ENCODE measurements at places on chromosomes 3 and 15. TPM values are rescaled to one million over a fixed set of nuclear protein-coding genes. Genes with fewer than 3 reads are reported as not detected.

GALNT15 gene
- 0.09 TPM for total RNA-seq

UNC13C gene
- total RNA-seq: 0.03 TPM

SLC27A2 gene
- 2.1 TPM for total RNA-seq

CHL1 gene
- total RNA-seq: 0.49 TPM

GNB4 gene
- total RNA-seq: 74.6 TPM

GP9 gene
- total RNA-seq: not detected

ARHGEF26 gene
- total RNA-seq: 13.4 TPM

SLC12A1 gene
- not detected for total RNA-seq

UBA7 gene
- 4.3 TPM for total RNA-seq

FANCD2OS gene
- total RNA-seq: not detected

VPS13C gene
- 31.9 TPM for total RNA-seq

PLSCR2 gene
- total RNA-seq: not detected

CLDN18 gene
- not detected for total RNA-seq

ROBO1 gene
- 169 TPM for total RNA-seq

ROPN1 gene
- total RNA-seq: not detected

IRAK2 gene
- 0.26 TPM for total RNA-seq

ARNT2 gene
- 20.1 TPM for total RNA-seq
